ENCODE measurements at places on chromosomes 5 and 9. TPM values are rescaled to one million over a fixed set of nuclear protein-coding genes. Genes with fewer than 3 reads are reported as not detected.

The TRPM6 gene
- not detected for total RNA-seq

The ERCC8 gene
- 10.8 TPM for total RNA-seq

The CFAP90 gene
- not detected for total RNA-seq

The ABL1 gene
- 32.6 TPM for total RNA-seq

The KCTD16 gene
- not detected for total RNA-seq

The ZNF484 gene
- 7.7 TPM for total RNA-seq

The CER1 gene
- not detected for total RNA-seq

The GLDC gene
- 1.1 TPM for total RNA-seq

The ANKRD31 gene
- 0.47 TPM for total RNA-seq

The MORN5 gene
- total RNA-seq: not detected

The STOM gene
- 50.3 TPM for total RNA-seq

The DENND4C gene
- total RNA-seq: 13.6 TPM

The SNAPC3 gene
- 31.7 TPM for total RNA-seq

The LRRTM2 gene
- 0.07 TPM for total RNA-seq

The GALT gene
- 68.9 TPM for total RNA-seq

The TRIM36 gene
- total RNA-seq: 0.12 TPM

The C5orf52 gene
- total RNA-seq: 0.42 TPM

The CD74 gene
- total RNA-seq: 325 TPM

The C1QTNF3 gene
- 2.0 TPM for total RNA-seq

The GPR150 gene
- 0.56 TPM for total RNA-seq

The LPAR1 gene
- total RNA-seq: not detected

The TRIM14 gene
- total RNA-seq: 47.3 TPM

The SEMA4D gene
- 368 TPM for total RNA-seq

The EIF4EBP3 gene
- total RNA-seq: 13.8 TPM

The RALGDS gene
- 93.0 TPM for total RNA-seq

The SLC2A8 gene
- 5.8 TPM for total RNA-seq

The KIAA1958 gene
- 9.8 TPM for total RNA-seq

The NR2F1-AS1 gene
- total RNA-seq: not detected

The SPTAN1 gene
- 249 TPM for total RNA-seq

The ZCCHC10 gene
- total RNA-seq: 36.0 TPM

The LCN12 gene
- total RNA-seq: 2.3 TPM

The SLC25A46 gene
- total RNA-seq: 47.0 TPM

The SLC2A6 gene
- 3.2 TPM for total RNA-seq

The IFNA2 gene
- not detected for total RNA-seq

The HSD17B3 gene
- not detected for total RNA-seq

The SLC44A1 gene
- 2.9 TPM for total RNA-seq

The MSMP gene
- total RNA-seq: 0.88 TPM

The BARX1 gene
- 0.61 TPM for total RNA-seq

The MUSK gene
- total RNA-seq: not detected

The SPINK7 gene
- total RNA-seq: not detected

The FBLL1 gene
- not detected for total RNA-seq

The CTSL gene
- total RNA-seq: 4.9 TPM

The CNOT6 gene
- total RNA-seq: 51.6 TPM

The CFAP77 gene
- total RNA-seq: not detected

The C1QTNF2 gene
- not detected for total RNA-seq

The CEL gene
- 2.0 TPM for total RNA-seq

The ACOT12 gene
- total RNA-seq: not detected

The INSYN2B gene
- total RNA-seq: not detected

The WDR31 gene
- 2.7 TPM for total RNA-seq
